ENCODE measurements at places on chromosomes 13 and 19. TPM values are rescaled to one million over a fixed set of nuclear protein-coding genes. Genes with fewer than 3 reads are reported as not detected.

The SHISA2 gene
- 0.67 TPM for total RNA-seq

The SPRED3 gene
- 2.1 TPM for total RNA-seq

The NLRP4 gene
- total RNA-seq: not detected

DNA sequence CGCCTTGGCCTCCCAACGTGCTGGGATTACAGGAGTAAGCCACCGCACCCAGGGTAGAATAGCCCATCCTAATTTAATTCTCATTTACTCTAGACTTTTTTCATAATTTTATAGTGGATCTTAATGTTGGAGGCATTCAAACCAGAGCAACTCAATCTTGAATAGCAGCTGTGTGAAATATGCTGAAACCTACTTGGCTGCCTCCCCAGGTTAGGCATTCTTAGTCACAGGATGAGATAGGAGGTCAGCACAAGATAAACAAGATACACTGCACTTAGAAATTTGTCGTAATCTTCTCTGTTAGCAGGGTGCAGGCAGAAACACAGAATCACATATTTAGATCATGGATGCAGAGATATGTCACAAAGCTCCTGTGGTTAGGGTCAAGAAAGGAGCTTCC, 2.7 kb upstream of the ZNF43 start:
- no peak overlapping the region for H3K4me3 ChIP-seq
- peaks cover 2% of the 10 kb centered on the region for H3K4me1 ChIP-seq
- no peak for DNase-seq
- H3K36me3 ChIP-seq: no peaks in the 10 kb centered on the region
- no peaks in the 10 kb centered on the region for H3K27me3 ChIP-seq

- DNase-seq: peak; percentile 87
- no peaks in the 10 kb centered on the region for H3K27me3 ChIP-seq
- H3K27ac ChIP-seq: peak overlapping the region; percentile 28
- H3K4me3 ChIP-seq: peak overlapping the region; percentile 17
Observed at GRCh38 chr19:2273356-2274184, 8.4 kb downstream of the PEAK3 start.

DNA sequence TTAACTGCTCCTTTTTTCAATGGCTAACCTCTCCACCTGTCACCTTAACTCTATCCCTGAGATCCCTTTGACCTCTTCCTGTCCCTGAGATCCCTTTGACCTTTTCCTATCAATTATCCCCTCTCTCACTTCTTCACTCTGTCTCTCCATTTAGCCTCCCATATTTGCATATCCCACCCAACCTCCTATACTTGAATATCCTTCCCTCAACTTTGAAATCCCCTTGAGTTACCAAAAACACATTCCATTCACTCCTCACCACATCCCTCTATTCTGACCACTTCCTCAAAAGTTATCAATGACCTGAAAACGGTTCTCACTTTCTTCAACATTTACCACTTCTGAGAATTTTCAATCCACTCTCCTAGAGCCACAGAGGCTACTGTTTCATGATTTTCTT, 3.0 kb downstream of the MYCBP2 start:
- H3K27me3 ChIP-seq: no peaks in the 10 kb centered on the region
- H3K36me3 ChIP-seq: no peaks in the 10 kb centered on the region
- peaks cover 16% of the 10 kb centered on the region for H3K4me1 ChIP-seq
- H3K27ac ChIP-seq: no peak overlapping the region
- no peak overlapping the region for H3K4me3 ChIP-seq

GRCh38 chr13:21738630-21739029, 67.8 kb downstream of the FGF9 start:
- H3K36me3 ChIP-seq: no peaks in the 10 kb centered on the region
- no peaks in the 10 kb centered on the region for H3K27me3 ChIP-seq
- H3K27ac ChIP-seq: no peak overlapping the region

The STARD13 gene
- 11.9 TPM for total RNA-seq

DNA sequence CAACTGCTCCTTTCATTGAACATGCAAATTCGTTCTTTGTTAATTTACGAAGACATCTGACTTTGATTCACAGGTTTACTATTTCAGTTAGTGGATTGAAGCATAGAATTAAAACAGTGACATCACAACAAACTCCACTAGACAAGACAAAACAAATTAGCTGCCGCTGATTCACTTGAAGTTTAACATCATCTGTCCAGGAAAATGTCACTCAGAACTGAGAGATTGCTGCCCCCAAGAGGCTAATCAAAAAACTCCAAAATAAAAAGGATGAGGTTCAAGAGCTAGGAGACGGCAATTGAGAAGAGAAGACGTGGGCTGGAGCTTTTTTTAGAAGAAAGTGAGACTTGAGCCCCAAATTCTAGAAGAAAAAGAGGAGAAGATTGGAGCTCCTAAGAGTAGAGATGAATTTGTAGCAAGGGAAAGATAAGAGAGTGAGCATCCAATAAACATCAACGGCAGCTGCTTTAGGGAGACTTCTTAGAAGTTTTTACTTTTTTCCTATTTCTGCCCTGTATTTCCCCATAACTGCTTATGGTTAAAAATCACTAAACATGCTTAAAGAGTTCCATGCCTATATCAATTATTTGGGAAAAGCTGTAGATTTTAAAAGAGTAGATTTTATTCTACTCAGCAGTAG, 40.8 kb upstream of the TPP2 start:
- no peak for DNase-seq
- no peaks in the 10 kb centered on the region for H3K4me1 ChIP-seq
- H3K27me3 ChIP-seq: no peaks in the 10 kb centered on the region
- no peaks in the 10 kb centered on the region for H3K36me3 ChIP-seq
- no peak overlapping the region for H3K4me3 ChIP-seq

DNA sequence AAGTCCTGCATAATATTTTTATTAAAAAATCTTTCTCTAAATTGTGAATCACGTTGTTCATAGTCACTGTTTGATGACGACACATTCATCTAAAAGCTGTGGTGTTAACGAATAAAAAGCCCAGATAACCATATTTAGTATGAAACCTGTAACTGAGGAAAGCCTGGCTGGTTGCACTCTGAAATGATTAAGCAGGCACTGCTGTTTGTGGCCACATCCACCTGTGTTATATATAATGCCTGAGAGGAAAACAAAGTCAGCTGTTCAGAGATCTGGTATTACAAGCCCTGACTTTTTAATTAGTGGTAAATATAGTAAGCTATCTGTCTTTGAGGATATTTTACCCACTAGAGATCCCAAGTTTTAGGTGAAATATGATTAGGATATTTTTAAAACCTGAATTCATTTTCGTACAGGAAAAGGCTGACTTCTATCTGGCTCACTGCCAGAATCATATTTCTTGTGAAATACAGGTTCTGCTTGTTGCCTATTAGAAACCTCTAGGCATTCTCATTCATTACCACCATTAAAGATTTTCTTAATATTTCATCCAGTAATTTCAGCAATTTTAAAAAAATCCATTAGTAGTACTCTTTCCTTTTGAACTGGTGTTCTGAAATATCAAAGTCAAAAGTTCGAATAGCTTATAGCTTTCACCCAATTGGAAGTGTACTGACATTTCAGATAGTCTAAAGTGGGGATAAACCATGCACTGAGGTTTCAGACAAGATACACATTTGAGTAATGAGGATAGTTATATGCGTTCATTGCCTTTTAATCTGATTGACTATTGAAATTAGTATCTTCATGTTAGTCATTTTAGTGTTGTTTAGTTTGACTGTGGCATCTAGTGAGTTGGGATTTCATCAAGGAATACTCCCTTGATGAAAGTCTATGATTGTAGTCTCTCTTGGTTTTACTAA, 79.7 kb downstream of the LMO7 start:
- no peak for DNase-seq
- H3K27me3 ChIP-seq: no peaks in the 10 kb centered on the region
- no peaks in the 10 kb centered on the region for H3K4me1 ChIP-seq
- no peaks in the 10 kb centered on the region for H3K36me3 ChIP-seq
- H3K27ac ChIP-seq: no peak overlapping the region
- H3K4me3 ChIP-seq: no peak overlapping the region

DNA sequence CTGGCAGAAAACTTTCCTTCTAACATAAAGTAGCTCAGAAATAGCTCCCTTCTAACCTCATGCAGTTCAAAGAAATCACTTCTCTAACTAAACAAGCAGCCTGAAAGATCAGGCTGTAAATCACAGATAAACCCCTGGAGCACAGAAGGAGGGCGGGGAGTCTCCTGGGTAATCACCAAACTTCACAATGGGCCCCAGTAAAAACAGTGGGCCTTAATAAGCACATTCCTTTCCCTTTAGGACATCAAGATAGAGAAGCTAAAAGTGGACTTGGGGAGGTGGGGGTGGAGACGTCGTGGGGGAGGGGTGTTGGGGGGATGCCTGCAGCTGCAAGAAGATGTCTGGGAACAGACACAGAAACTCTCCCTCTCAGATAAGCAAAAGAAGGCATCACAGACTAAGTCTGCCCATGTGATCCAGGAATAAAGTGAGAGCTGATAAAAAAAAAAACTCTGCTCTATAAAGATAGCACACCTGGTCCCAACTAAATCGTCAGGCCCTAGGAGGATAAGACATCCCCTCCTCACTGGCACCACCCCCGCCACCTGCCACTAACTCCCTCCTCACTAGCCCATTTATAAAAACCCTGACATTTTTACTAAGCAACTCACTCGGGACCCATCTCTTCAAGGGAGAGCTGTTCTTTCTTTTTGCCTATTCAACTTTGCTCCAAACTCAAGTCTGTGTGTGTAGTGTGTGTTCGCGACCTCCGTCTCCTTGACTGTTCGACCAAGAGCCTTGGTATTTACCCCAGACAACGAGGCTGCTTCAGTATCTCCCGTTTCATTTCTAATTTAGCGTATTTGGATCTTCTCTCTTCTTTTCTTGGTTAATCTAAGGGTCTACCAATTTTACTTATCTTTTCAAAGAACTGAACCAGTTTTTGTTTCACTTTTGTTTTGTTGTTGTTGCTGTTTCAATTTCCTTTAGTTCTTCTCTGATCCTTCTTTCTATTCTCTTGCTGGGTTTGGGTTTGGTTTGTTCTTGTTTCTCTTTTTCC, 31.7 kb downstream of the DNAJC15 start:
- H3K4me3 ChIP-seq: peak overlapping the region; percentile 31
- DNase-seq: peak; percentile 66
- H3K36me3 ChIP-seq: no peaks in the 10 kb centered on the region

DNA sequence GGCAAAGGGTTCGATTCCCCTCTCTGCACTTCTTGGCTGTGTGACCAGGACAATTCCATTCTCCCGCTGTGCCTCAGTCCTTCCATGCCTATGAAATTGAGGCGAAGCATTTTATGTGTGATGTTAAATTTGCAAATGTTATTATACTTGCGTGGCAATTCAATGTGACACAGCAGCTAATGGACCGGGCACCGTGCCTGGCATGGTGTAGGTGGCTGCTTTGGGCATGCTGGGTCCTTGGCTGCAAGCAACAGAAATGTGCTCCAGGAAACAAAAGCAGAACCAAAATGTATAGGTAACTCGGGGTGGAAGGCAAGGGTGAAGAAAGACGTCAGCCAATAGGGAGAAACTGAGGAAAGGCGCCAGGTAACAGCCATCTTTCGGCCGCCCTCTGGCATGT, 37.1 kb downstream of the TINCR start:
- H3K27ac ChIP-seq: no peak overlapping the region
- no peaks in the 10 kb centered on the region for H3K36me3 ChIP-seq
- no peaks in the 10 kb centered on the region for H3K4me1 ChIP-seq
- H3K4me3 ChIP-seq: no peak overlapping the region

DNA sequence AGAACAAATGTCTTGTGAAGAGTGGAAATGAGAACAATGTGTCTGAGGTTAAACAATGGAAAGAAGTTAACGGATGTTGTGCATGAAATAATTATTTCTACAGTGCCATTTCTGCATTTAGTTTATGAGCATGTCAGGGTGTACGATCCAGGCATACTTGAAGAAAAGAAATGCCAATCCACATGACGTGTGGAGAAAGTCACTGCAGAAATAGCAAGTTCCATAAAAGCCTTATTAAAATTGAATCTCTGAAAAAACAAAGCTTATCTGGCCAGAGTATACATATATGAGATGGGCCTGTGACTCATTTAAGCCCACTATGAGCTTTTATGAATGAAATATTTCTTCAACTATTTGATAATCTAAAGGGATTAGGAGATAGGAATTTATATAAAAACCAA, 426.1 kb downstream of the EFNB2 start:
- H3K27me3 ChIP-seq: no peaks in the 10 kb centered on the region
- DNase-seq: no peak
- H3K4me1 ChIP-seq: no peaks in the 10 kb centered on the region
- no peaks in the 10 kb centered on the region for H3K36me3 ChIP-seq
- no peak overlapping the region for H3K4me3 ChIP-seq

- no peak overlapping the region for H3K4me3 ChIP-seq
- H3K4me1 ChIP-seq: peaks cover 3% of the 10 kb centered on the region
- no peaks in the 10 kb centered on the region for H3K27me3 ChIP-seq
- H3K27ac ChIP-seq: no peak overlapping the region
- DNase-seq: no peak
Observed at GRCh38 chr19:38719761-38720558, 24.3 kb downstream of the CAPN12 start.

DNA sequence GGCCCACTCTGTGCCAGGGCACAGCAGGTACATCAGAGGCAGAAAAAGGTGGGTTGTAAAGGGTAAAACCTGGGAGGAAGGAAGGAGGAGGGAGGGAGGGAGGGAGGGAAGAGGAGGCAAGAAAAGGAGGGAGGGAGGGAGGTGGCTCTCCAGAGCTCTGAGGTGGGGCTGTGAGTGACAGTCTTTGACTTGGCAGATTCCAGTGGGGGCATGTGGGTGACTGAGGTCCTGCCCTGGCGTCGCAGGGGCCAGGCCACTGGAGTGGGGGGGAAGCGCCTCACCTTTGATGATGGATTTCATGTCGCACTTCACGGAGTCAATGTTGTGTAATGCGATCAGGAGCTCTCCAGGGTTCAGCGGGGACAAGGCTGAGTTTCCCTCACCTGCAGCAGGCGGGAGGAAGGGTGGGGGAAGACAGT, 6.0 kb upstream of the RSPH6A start:
- DNase-seq: no peak
- no peak overlapping the region for H3K4me3 ChIP-seq
- no peaks in the 10 kb centered on the region for H3K27me3 ChIP-seq

- no peaks in the 10 kb centered on the region for H3K27me3 ChIP-seq
- H3K27ac ChIP-seq: no peak within 1 kb of the TSS
- H3K4me1 ChIP-seq: peaks cover 2% of the 10 kb centered on the region
- H3K4me3 ChIP-seq: no peak within 1 kb of the TSS
Observed at GRCh38 chr13:42574011-42574410, at the start of gene TNFSF11. Gene TNFSF11, plus strand, starts transcription at chr13:42574152. Its CDS starts 152 bp downstream, at chr13:42574304.

The MBD3L2 gene
- total RNA-seq: not detected

- no peak overlapping the region for H3K4me3 ChIP-seq
- no peak for DNase-seq
- H3K27ac ChIP-seq: no peak overlapping the region
- no peaks in the 10 kb centered on the region for H3K36me3 ChIP-seq
- H3K27me3 ChIP-seq: no peaks in the 10 kb centered on the region
Observed at GRCh38 chr19:11323601-11324078, 15.8 kb downstream of the RAB3D start.

DNA sequence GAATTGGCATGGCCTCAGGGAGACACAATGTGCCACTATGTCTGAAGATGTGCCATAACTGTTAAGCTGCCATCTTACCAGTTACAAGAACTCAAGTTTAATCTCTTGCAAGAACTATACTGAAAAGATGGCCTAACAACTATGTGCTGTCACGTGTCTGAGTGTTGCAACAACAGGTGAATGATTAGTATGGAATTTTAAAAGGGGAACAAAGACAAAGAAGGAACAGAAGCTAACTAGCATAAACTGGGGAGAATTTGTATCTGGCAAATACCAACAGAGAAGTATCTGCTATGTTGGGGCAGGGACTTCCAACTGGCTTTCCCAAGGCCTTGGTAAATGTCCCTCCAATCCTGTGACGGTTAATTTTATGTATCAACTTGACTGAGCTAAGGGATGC, 11.5 kb upstream of the ACOD1 start:
- DNase-seq: no peak
- H3K4me3 ChIP-seq: no peak overlapping the region
- H3K36me3 ChIP-seq: no peaks in the 10 kb centered on the region
- H3K27me3 ChIP-seq: no peaks in the 10 kb centered on the region
- no peaks in the 10 kb centered on the region for H3K4me1 ChIP-seq
- H3K27ac ChIP-seq: no peak overlapping the region
